ENCODE measurements at places on chromosomes 7 and 10.
A peak's percentile ranks its signal among the peaks of the same experiment; 100 is the strongest.

DNA sequence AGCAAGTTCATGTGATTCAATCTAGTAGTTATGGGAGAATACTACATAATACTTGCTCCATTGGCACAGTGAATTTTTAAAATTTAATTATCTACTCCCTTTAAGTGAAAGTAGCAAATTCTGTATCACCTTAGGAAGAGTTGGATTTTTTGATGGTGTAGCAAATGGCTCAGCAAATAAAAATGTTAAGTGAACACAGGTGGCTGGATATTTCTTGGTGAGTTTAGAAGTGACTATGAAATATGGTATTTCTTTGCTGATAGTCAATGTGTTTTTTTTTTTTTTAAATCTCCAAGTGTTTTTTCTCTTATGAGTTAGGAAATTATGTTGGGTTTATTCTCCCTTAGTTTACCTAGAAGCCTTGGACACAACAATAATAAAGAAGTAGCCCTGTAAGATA is 67.8 kb downstream of the CREM start:
- no peak for DNase-seq

DNA sequence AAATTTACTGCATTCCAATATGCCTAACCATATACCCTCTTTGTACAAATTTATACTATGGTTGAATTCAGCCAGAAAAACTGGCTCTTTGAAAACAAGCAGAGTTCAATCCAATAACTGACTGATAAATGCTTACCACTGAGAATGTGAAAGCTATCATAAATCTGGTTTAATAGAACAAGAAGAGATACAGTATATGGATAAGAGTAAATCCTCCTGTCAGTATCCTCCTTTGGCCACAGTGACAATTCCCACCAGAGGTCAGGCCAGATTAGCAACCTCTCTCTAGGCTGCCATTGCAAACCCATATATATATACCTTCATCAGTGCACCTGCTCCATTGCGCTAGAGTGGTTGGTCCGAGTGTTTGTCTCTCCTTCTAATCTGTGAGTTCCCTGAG is 647.2 kb downstream of the GRM8 start:
- no peak for DNase-seq

DNA sequence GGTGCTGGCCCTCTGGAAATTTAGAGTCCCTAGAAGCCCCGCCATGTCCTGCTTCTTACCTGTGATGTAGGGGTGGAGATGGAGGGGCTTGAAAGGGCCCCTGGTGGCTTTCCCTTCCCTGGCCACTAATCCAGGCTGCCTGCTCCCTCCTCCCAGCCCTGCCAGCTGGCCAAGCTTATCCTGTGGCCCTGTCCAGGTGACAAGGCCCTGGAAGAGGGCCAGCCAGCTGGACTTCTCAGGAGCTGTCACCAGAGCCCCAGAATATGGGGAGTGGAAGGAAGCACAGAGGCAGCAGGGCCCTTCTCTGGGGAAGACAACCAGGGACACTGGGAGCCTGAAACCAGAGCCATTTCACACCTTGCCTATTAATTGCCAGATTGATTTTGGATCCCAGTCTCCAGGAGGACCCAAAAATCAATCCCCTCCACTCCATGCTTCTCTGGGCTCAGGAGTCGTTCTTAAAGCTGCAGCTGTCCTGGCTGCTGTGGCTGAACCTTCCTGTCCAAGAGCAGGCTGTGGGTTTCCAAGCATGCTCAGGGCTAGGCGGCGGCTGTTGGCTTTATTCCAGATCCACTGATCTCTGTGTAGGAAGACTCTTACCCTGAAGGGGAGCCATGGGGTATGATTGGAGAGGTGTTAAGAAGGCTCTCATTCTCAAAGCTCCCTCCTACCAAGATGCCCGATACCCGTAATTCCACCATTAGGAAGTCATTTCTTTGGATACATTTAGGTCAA is 52.6 kb upstream of the PCBD1 start:
- no peak for DNase-seq

DNA sequence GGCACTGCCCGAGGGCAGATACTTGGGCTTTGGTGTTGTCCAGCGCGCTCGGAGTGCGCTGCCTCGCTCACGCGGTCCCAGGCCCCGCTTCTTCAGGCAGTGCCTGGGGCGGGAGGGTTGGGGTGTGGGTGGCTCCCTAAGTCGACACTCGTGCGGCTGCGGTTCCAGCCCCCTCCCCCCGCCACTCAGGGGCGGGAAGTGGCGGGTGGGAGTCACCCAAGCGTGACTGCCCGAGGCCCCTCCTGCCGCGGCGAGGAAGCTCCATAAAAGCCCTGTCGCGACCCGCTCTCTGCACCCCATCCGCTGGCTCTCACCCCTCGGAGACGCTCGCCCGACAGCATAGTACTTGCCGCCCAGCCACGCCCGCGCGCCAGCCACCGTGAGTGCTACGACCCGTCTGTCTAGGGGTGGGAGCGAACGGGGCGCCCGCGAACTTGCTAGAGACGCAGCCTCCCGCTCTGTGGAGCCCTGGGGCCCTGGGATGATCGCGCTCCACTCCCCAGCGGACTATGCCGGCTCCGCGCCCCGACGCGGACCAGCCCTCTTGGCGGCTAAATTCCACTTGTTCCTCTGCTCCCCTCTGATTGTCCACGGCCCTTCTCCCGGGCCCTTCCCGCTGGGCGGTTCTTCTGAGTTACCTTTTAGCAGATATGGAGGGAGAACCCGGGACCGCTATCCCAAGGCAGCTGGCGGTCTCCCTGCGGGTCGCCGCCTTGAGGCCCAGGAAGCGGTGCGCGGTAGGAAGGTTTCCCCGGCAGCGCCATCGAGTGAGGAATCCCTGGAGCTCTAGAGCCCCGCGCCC is at the start of gene NPY:
Gene NPY (plus strand): TSS at position 294 of the 802 bp plus-strand sequence. CDS start 1,051 bp downstream, outside the sequence.
- DNase-seq: no peak

- DNase-seq: no peak
Measured at GRCh38 chr7:157694376-157694665, 357.5 kb downstream of the DNAJB6 start.

- DNase-seq: no peak
Measured at GRCh38 chr7:81231301-81231838, 312.5 kb upstream of the SEMA3C start.

- no peak for DNase-seq
Measured at GRCh38 chr7:77631820-77632219, 64.4 kb upstream of the RSBN1L start.

- DNase-seq: peak; percentile 62
Measured at GRCh38 chr10:7258948-7259523, 151.8 kb downstream of the SFMBT2 start.

GRCh38 chr7:16904076-16904475 is 22.3 kb upstream of the AGR3 start:
- DNase-seq: no peak

All from Karpas-422 (cell line).